ENCODE measurements at places on chromosomes 5 and 9.

DNA sequence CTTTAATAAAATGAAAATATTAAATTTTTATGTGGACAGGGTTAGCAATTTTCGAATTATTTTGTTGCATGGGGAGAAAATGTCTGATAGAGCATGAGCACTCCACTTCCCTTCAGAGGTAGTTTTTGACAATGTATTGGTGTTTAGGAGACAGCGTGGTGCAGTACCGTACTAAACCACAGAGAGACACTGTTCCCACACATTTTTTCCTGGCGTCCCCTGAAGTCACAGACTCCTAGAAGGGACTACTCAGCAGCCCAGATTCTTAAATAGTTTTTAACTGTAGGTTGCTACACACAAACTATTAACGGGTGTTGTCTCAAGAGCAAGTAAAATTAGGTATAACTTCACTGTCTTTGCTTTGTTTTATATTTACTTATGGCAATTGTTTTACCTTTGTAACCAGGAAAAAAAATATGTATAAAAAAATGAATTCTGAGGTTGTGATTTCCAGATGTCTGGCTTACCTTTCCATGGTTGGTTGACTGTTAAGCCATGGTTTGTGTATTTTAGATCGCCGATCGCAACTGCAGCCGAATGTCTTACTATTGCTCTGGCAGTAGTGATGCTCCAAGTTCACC is 171.2 kb downstream of the DOCK8 start:
- DNase-seq: no peak

GRCh38 chr5:859391-859790 is 8.6 kb upstream of the ZDHHC11 start:
- no peak for DNase-seq

DNA sequence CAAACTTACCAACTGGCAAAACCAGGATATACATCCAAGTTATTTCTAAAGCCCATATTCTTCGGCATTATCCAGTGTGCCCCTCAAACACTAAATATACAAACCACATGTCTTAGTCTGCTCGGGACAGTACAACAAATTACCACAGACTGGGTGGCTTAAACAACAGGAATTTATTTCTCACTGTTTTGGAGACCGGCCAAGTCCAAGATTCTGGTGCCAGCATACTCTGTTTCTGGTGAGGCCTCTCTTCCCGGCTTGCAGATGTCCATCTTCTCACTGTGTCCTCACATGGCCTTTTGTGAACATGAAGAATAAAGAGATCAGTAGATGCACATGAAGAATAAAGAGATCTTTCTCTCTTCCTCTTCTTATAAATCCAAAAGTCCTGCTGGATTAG is 12.9 kb upstream of the SLCO6A1 start:
- no peak for DNase-seq

- no peak for DNase-seq
Measured at GRCh38 chr9:123234853-123235252, 33.5 kb downstream of the STRBP start.

GRCh38 chr5:174877987-174878386 is 153.6 kb downstream of the MSX2 start:
- no peak for DNase-seq

Measured in T-helper 17 cell (primary cell).